ENCODE measurements at places on chromosomes 11 and 22.
A peak's percentile ranks its signal among the peaks of the same experiment; 100 is the strongest.

GRCh38 chr11:122165607-122166371 lies 49.8 kb upstream of the BLID start:
- DNase-seq, result peak; percentile 44

- DNase-seq, result no peak
These were observed 17.0 kb downstream of the IGLL1 start for GRCh38 chr22:23563111-23563510.

- DNase-seq, result peak; percentile 36
These were observed 192.7 kb downstream of the BUD13 start for GRCh38 chr11:116579857-116580727.

GRCh38 chr11:115391598-115391997 lies 112.6 kb downstream of the CADM1 start:
- DNase-seq, result peak; percentile 49

- no peak for DNase-seq
These were observed 53.6 kb downstream of the MPPED1 start for GRCh38 chr22:43465291-43466015.

- no peak for DNase-seq
These were observed 105.4 kb downstream of the PDE2A start for GRCh38 chr11:72568861-72569260.

- DNase-seq, result peak; percentile 12
These were observed 625 bp downstream of the EIF3D start for GRCh38 chr22:36528341-36528740.

DNA sequence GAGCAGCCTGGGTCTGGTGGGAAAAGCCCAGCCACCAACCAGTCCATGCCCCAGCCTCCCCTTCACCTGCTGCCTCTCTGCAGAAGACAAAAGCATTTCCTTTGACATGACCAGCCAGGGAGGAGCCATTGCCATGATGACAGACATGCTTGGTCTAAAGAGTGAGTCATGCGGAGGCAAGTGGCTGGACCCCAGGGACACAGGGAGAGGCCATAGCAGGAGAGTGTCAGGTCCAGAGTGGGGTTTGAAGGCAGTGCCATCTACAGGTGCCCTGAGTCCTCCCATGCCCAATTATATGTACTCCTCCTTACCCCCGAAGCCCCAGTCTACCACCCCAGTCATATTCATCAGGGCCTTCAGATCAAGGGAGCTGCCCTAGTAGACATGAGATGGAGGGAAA lies 67.4 kb downstream of the SCN3B start:
- DNase-seq, result no peak

- DNase-seq, result no peak
These were observed 337.2 kb upstream of the B3GAT1 start for GRCh38 chr11:134749040-134749839.

- DNase-seq, result no peak
These were observed 18.0 kb downstream of the H19 start for GRCh38 chr11:1979607-1980006.

DNA sequence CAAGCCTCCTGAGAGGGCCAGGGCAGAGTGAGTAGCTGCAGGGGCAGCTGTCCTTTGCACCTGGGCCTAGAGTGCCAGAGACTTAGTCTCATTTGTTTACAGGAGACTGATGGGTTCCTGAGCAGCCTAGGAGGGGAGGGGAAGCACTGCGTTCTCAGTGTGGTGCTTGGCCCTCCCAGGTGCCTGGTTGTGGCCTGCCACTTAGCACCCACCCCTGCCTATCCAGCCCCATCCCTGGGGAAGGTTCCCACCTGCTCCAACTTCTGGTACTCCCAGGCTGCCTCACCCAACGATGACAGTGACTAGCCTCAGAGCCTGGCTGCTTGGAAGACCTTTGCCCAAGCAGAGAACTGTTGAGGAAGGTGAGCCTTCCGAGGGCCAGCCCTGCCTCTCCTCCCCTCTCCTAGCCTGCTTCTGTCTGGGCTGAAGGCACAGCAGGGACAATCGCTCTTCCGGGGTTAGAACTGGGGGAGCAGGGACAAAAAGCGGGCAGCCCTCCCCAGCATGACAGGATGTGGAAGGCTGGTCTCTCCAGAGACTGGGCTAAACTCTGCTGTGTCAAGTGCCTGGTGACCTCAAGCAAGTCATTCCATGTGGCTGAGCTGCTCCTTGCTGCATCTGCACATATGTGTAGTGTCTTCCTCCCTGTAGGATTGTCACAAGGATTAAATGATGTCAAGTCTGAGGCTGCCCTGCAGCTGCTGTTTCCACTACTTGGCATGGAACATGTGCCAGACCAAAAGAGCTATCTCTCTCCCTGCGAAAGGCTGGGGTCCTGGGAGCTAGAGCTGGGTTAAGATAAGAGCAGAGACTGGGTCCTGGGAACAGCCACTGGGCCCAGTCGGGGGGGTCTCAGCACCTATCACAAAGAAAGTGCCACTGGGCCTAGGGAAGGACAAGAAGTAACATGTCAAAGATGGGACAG lies 9.9 kb downstream of the KCNQ1OT1 start:
- no peak for DNase-seq

GRCh38 chr11:73312036-73312435 lies 4.0 kb downstream of the ARHGEF17 start:
- no peak for DNase-seq

DNA sequence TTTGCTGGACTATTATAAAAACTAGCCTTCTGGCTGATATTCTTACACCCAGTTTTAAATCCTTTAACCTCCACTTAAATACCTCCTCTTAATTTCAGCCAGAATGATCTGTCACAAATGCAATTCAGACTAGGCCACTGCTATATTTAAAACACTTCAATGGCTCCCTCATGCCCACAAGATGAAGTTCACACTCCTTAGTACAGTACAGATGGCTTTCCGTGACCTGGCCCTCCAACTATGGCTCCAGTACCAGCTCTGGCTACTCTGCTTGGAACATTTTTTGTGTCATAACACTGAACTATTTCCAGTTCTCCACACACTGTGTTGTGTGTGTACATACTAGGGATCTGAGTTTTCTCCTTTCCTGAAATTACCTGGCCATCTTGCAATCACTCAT lies 353.4 kb downstream of the SOX6 start:
- no peak for DNase-seq

DNA sequence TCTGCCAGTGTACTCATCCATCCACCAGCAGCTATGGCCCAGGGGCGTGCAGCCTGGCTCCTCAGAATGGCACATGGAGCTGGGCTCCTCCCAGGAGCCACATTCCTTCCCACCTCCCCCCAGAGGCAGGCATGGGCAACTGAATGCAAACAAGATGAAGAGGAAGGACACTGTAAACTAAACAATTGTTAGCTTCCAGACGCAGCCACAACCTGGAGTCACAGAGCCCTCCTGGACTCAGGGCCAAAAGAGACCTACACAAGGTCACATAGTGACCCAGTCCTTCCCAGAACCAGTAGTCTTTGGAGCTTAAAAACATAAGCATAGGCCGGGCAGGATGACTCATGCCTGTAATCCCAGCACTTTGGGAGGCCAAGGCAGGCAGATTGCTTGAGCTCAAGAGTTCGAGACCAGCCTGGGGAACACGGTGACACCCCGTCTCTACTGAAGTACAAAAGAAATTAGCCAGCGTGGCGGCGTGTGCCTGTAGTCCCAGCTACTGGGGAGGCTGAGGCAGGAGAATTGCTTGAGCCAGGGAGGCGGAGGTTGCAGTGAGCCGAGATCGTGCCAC lies 30.7 kb upstream of the CLDN5 start:
- DNase-seq, result no peak

DNA sequence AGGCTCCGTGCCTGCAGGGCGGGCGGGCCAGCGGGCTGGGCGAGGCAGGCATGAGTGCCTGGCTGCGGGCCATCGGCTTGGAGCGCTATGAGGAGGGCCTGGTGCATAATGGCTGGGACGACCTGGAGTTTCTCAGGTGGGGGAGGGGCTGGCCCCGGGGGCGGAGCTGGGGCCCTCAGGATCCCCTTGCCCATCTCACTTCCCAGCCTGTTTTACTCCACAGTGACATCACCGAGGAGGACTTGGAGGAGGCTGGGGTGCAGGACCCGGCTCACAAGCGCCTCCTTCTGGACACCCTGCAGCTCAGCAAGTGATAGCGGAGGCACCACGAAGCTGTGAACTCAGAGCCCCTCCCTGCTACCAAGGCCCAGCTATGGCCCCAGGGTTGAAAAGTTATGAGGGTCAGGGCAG lies 5.9 kb downstream of the PHOX2A start:
- DNase-seq, result peak; percentile 49

- no peak for DNase-seq
These were observed 35.9 kb downstream of the APOL1 start for GRCh38 chr22:36288571-36289405.

GRCh38 chr11:20110908-20111669 lies 49.2 kb downstream of the DBX1 start:
- DNase-seq, result peak; percentile 23

DNA sequence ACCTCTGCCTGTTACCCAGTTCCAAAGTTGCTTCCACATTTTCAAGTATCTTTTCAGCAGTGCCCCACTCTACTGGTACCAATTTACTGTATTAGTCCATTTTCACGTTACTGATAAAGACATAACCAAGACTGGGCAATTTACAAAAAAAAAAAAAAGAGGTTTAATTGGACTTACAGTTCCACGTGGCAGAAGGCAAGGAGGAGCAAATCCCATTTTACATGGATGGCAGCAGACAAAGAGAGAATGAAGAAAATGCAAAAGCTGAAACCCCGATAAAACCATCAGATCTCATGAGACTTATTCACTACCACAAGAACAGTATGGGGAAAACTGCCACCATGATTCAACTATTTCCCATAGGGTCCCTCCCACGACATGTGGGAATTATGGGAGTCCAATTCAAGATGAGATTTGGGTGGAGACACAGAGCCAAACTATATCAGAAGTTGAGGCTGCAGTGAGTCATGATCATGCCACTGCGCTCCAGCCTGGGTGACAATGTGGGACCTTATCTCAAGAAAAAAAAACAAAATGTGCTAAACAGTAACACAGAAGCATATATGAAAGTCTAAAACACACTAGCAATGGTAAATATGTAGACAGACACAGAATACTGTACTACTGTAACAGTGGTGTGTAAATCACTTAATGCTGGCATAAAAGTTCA lies 190.3 kb upstream of the ZC3H12C start:
- no peak for DNase-seq

DNA sequence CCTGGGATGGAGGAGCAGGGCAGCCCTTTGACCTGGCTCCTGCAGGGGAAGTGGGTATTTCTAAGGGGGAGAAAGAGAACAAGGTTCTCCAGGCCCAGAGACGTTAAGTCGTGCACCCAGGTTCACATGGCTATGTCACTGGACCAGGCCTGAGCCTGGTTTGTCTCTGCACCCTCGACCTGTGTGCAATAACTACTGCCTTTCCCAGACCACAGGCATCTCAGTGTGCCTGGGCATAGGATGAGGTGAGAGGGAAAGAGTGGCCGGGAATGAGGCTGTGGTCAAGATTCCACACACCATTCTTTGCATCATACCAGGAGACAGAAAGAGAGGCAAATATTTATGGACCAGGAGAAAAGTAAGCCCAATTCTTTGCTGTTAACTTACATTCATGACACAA lies 66.8 kb downstream of the PRR5L start:
- no peak for DNase-seq

DNA sequence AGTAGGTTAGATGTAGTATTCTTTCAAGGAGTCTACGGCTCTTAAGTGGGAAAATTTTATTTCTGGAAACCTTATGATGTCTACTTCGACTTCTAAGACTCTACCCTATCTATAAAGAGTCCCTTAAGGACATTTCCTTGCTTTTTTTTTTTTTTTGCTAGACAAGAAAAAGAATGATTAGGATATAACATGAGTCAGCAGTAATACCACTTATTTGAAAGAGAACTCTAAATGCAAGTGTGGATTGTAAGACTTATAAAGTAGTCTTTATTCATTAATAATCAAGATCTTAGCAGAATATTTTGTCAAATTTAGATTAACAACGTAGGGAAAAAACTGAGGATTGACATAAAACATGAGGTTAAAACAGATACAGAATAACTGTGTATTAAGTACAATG lies 71.0 kb downstream of the DKK3 start:
- DNase-seq, result no peak

DNA sequence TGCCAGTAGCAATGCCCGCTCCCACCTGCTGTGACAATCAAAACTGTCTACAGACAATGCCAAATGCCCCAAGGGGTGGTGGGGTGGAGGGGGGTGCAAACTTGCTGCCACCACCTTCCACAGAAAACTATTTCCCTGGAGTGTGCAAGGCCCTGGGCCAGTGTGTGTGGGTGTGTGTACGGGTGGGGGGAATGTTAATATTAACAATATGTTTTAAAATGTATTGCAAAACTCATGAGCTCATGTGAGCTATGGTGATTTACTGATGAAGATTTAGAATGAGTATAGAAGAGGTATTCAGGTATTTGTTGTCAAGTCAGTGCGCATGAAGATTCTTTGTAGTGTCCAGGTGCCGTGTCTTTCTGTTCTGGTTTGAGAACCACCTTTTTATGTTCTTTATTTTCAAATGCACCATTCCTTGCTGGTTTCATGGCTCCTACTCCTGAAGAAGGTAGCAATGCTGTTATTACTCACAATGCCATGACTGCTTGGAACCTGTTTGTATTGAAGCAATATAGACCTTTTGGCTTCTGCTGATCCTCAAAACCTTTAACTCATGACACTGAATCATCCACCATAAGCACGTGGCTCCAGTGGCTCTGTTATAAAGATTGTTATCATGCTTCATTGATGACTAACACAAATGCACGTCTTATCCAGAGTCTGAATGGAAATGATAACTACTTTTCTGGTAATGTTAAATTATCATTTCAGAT lies 29.9 kb upstream of the AQP11 start:
- DNase-seq, result no peak

DNA sequence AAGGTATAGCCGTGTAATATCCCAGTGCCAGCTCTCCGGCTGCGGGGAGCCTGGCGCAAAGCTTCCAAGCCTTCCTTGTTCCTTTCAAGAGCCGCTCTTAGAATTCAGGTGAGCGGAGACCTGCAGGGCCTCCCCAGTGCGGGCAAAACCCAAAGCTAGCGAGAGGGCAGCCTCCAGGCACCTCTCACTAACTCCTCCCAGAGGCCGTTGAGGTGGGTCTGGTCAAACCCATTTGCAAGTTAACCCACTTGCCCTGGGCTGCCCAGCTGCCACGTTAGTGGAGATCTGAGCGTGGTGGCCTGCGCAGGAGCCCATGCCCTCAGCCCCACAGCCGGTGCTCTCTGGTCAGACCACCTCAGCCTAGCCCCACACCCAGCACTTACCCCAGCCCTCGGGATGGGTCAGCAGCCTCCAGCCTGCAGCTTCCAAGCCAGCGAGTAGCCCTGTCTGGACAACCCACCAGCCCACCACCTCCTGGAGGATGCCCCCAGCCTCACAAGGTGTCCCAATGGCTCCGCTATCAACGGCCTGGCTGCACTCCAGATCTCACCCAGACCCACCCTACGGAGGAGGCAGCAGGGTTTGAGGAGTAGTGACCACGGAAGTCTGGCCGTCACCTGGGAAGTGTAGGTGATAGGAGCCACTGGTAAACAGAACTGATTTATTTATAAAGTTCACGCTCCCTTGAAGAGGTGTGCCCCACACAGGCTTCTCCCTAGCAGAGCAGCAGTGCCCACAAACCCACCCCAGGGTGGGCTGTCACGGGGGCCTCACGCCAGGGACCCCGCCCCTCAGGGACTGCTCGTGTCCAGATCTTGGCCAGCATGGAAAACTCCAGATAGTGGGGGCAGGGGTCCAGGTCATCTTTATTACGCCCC lies 2.3 kb downstream of the ASCL2 start:
- DNase-seq, result no peak

All from DMS79 treated with DMSO at 0.1 percent for 48 hours (cell line).